ENCODE measurements at places on chromosomes 11 and 22.

GRCh38 chr11:128470081-128470480, 117.3 kb downstream of the ETS1 start:
- DNase-seq, result no peak

GRCh38 chr11:67411785-67412152, 3.7 kb upstream of the CARNS1 start:
- DNase-seq, result no peak

- DNase-seq, result no peak
Observed at GRCh38 chr11:130722401-130722800, 193.9 kb downstream of the SNX19 start.

GRCh38 chr11:1839924-1840779, 1.4 kb downstream of the TNNI2 start:
- no peak for DNase-seq

GRCh38 chr22:46444390-46444854, 93.0 kb downstream of the CELSR1 start:
- DNase-seq, result no peak

DNA sequence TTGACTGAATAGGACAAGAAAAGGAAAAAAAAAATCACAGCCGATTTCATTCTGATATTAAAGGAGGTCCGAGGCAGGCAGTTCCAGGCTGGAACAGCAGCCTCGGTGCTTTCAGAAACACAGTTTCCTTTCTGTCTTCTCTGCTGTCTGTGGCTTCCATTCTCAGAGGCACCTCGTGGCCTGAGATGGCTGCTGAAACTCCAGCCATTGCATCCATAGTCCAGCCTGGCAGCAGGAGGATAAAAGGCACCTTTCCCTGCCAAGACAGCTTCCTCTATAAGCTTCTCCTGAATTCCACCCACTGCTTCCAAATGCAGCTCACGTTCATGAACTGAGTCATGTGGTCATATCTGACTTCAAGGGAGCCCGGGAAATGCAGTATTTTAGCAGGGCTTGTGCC, 390.5 kb downstream of the TBC1D22A start:
- DNase-seq, result peak; percentile 37

- no peak for DNase-seq
Observed at GRCh38 chr11:120034881-120035630, 102.9 kb downstream of the TRIM29 start.

DNA sequence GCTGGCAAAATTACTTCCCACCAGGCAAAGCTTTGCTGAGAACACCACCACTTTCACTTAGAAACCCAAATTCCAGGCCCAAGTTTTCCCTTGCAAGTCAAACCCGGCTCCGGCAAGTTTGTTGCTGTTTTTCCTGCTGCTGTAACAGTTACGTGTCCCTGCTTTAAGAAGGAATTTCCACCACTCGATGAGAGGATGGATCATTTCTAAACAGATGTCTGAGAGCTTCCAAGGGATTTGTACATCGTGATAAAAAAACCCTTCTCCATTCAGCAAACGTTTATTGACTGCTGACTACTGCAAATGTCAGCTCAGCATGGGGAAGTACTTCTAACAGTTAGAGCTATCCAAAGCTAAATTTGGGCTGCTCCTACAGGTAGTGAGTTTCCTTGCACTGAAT, 19.7 kb downstream of the P2RX3 start:
- peak; percentile 26 for DNase-seq

GRCh38 chr22:19367763-19368367, 63.7 kb downstream of the HIRA start:
- no peak for DNase-seq

DNA sequence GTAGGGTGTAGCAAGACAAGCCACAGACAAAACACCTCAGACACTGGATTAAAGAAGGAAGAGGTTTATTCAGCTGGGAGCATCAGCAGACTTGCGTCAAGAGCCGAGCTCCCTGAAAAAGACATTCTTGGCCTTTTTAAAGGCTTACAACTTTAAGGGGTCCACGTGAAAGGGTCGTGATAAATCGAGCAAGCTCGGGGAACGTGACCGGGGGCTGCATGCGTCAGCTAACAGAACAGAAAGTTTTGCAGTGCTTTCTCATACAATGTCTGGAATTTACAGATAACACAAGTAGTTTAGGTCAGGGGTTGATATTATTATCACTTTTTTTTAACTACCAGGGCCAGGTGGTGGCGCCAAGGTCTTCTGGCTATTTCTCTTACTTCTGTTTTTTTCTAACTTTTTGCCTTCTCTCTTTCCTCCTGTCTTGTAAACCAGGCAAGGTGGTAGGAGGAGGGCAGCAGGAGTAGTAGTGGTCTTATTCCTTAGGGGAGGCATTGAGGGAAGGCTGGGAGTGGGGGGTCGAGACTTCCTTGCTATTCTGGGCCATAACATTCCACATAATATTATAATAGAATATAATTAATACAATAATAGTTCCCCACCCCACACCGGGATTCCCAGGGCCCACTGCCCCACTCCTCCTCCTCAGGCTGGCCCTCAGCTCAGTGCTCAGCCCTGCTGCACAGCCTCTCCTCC, 587 bp upstream of the ALDH3B1 start:
- DNase-seq, result peak; percentile 59

DNA sequence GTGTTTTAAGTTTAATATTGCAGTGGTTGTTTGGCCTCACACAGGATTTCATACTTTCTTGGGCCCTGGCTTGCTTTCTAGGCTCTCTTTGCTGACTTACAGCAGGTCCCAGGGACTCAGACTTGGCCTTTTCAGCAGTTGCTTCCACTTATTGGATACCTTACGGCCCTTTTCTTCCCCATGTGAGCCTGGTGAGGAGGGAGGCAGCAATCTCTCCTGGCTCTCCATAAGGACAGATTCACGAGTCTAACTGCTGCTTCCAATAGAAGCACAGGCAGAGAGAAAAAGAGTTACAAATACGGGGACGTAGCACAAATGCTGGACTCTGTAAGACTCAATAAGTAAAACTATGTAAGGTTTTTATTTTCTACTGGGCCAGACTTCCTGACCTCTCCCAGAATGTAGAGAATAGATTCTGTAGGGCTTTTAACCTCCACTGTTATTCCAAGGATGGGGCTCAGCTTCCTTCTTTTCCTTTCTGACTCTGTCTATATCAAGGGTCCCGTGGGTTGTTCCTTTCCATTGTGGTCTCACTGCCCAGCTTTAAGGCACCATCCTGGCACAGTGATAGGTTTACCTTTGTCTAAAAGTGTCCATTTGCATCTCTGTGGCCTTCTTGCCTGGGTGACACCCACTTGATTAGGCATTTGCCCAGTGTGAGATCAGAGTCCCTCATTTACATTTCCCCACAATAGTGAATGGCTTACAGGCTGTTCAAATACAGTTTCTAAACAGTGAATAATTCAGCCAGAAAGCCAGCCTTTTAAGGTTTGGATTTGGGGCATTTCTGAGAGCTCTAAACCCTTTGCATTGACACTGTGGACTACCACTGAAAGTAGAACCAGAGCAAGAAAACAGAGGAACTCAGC, 92.8 kb downstream of the RASSF10 start:
- no peak for DNase-seq

DNA sequence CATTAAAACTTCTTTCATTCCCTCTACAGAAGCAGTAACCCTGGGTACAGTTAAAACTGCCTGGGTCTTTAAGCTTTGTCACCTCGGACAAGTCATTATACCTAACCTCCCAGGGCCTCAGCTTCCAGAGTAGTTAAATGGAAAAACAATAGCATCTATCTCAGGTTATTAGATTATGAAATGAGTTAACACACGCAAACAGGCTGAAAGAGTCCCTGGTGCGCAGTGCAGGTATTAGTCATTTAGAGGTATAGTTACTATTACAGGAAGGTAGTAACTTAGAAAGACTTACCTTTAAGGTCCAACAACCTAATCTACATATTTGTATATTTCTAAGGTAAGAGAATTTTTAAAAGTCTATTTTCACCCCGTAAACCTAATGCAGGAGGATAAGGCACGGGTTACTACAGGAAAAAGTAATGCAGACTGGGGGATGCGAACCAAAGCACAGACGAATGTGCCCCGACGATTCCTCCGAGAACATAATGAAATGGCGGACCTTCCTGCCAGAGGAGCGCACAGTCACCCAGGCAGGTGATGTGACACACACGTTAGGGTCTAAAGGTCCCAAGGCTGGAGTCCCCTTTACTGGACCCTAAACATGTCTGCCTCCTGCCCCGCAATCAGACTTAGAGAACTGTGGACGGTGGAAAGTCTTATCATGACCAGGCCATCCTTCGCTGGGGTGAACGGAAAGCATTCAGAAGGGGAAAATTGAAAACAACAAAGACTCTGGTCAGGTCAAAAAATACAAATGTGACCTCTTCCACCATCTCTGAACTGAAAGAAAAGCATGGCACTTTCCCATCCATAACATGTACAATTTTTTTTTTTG, 1.3 kb downstream of the NAP1L4 start:
- no peak for DNase-seq

DNA sequence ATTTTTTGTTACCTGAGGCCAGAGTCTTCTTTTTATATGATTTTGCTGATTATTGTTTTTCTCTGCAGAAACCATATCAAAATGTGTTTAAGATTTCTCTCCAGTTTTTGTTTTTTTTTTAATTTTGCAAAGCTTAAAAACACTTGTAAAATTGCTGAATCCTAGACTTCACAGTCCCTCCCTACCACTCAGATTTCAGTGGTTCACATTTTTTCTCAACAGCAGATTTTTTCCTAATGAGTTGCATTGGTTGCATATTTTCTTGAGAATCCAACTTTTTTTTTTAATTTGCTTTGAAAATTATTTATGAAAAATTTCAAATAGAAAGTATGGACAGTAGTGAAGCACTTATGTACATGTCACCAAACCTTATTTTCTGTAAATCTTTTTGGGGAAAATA, 5.8 kb downstream of the ARL14EP start:
- peak; percentile 12 for DNase-seq

DNA sequence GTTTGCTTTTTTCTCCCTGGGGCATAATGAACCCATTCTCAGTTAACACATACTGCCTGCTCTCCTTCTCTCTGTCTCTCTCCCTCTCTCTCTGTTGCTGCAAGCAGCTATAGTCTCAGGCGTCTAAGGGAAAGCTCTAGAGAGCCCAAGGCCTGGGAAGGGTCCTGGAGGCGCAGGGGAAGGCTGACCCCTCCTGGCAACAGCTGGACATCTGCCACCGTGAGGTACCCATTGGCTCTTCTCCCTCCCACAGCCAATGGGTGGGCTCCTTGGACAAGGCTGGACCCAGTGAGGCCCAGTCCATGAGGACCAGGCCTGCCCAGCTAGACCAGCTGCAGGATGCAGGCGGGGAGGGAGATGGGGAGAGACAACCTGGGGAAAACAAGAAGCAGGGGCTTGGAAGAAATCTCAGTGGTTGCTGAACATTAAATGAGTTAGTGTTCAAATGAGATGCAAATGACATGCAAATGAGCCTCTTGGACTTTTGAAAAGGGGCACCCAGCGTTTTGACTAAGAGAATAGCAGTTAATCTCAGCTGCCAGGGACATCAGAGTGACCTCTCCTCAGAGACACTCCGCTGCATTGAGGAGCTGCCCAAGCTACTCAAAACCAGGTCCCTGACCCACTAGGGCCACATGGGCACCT, 349.7 kb downstream of the BUD13 start:
- no peak for DNase-seq

DNA sequence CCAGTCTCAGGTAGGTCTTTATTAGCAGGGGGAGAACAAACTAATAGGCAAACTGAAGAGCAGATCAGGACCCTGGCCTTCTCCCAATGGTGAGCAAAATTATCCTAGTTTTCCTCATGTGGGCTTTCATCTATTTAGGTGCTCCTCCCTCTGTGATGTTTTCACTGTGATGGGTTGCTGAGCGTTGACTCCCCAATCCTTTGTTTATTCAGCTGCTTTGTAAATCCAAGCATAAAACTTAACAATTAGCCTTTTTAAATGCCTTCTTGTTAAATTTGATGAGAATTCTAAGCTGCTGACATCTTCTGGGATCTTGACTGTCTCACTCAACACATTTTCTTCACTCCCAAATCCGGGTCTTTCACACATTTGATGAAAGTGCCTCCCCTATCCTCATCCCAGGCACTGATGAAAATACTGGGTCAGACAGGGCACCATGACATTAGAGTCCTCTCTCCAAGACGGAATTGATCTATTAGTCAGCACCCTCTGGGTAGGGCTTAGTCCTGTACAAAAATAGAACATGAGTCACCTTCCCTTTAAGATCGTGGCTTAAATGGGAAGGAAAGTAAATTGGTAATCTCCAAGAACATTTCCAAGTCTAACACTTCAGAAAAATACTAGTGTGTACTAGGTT, 199.3 kb upstream of the ISX start:
- DNase-seq, result peak; percentile 52

- DNase-seq, result no peak
Observed at GRCh38 chr11:123903932-123904331, 2.0 kb downstream of the OR8D4 start.

DNA sequence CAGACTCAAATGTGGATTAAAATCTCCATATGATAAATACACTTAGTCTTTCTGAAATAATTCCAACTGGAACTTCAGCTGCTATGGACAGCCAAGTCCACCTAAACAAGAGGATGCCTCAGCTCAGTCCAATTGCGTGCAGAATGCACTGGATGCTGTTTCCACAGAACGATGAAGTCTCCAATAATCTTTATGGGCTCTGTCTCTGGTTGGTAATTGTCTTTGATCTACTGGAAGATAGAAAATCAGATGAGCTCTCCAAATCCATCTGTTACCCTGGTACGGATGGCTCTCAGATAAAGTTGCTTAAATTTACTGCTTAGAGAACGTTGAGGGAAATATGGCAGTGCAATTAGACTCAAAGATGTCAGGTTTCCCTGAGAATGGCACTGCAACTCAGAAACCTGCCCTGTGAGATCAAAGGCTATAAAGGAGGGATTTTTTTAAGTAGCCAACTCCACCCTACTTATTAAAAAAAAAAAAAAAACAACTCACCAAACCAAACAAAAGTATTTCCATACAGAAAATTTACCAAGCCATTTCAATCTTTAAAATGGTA, 859 bp upstream of the BIRC3 start:
- no peak for DNase-seq

GRCh38 chr22:42763965-42764480, 43.4 kb upstream of the A4GALT start:
- no peak for DNase-seq

GRCh38 chr11:105260976-105261375, 121.4 kb upstream of the CARD18 start:
- no peak for DNase-seq

DNA sequence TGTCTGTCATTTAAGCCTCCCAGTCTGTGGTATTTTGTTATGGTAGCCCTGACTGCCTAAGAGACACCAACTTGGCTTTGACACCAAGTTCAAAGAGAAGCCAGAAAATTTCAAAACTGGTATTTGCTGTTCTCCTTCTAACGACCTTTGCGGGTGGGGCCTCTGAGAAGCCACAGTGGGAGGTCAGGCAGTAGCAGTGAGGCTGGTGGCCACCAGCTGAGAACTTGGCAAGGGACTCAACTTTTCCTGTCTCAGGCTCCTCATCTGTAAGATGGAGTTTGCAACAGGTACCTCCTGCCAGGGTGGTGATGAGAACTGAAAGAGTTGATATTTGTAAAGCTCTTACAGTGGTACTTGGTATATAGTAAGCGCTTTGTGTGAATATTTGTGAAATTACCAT, 183.4 kb downstream of the BCR start:
- DNase-seq, result no peak

DNA sequence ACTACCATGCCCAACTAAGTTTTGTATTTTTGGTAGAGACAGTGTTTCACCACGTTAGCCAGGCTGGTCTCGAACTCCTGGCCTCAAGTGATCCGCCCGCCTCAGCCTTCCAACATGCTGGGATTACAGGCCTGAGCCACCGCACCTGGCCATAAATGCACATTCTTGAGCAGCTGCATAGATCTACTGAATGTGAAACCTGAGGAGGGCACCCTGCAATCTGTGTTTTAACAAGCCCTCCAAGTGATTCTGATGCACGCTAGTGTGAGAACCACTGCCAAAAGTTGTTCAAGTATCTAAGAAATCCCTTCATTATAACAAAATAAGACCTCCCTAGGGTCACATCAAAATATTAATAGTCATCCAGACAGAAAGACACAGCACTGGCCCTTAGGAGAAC, 89.3 kb downstream of the RDX start:
- DNase-seq, result no peak

Measured in fibroblast of mammary gland (primary cell).